GM12864 (cell line): ENCODE measurements at places on chromosomes 2 and 18.

GRCh38 chr2:241187101-241187917 lies 1.2 kb upstream of the ANO7 start:
- DNase-seq, result no peak

DNA sequence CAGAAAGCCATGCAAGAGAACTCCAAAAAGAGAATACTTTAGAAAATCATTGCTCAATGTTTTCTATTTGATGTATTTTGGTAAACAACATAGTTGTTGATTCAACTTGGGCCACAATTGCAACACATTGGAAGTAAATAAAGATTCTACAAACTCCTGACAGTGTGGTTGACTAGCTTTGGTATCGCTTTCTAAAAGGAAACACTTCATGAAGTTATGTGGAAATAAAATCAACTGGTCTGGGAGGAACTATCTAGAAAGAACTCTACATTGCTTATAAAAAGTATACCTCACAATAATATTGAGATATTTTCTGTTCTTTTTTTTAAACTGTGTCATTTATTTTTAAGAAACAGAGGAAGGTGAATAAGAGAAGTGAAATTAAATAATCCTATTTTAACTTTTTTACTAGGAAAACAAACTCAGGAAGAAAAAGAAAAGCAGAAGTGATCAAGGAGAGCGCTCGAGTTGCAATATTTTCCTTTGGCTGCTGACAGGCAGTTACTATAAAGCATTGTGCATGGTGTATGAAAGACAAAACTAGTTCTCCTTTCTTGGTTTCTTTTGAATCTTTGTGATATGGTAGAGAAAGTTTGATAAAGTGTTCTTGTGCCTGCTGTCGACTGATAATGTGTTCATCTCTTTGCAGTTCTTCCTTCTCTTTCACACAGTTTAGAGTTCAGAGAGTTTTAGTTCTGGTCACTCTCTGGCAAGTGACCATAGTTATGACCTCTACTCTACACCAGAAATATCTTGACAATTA lies 3.0 kb downstream of the DHRS9 start:
- no peak for DNase-seq

DNA sequence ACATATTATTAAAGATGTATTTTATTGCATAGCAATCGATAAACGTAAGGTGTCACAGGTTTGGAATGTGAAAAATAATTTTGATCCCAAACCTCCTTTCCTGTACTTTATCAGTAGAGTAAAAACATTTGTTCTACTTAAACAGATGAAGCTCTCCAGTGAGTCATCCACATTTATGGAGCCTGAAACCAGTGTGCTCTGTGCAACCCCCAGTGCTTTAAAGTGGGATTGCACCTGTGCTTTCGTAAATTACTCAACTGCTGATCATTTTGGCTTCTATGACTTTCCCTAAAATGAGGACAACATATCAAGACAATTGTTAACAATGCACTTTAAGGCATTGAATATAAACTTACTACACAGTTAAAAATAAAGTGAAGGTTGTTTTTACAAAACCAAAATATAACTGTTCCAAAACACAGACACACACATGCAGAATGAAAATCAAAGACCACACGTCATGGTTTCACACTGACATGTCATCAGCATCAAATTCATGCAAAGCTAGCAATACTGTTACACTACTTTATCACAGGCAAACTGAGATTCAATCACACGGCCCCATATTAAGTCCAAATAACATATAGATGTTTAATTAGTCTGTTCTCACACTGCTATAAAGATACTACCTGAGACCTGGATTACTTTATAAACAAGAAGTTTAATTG lies 9.7 kb downstream of the TMEM18 start:
- no peak for DNase-seq

DNA sequence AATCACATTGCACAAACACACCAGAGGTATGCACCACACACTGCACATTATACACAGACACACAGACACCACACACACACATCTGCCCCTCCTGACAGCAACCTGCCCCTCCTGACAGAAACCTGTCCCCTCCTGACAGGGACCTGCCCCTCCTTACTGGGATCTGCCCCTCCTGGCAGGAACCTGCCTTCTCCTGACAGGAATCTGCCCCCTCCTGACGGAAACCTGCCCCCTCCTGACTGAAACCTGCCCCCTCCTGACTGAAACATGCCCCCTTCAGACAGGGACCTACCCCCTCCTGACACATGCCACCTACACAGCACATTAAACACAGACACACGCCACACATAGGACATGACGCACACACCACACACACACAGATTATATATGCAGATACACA lies 88.9 kb downstream of the PXDN start:
- no peak for DNase-seq

- DNase-seq, result no peak
Observed at GRCh38 chr18:27109451-27109850, 75.7 kb downstream of the CHST9 start.

- DNase-seq, result no peak
Observed at GRCh38 chr2:101123795-101124471, 27.2 kb downstream of the TBC1D8 start.

GRCh38 chr2:240139011-240139441 lies 1.4 kb downstream of the OTOS start:
- DNase-seq, result no peak

- DNase-seq, result no peak
Observed at GRCh38 chr2:145012806-145013205, 492.9 kb upstream of the ZEB2 start.

- no peak for DNase-seq
Observed at GRCh38 chr18:47746615-47747014, 183.8 kb downstream of the SMAD2 start.

DNA sequence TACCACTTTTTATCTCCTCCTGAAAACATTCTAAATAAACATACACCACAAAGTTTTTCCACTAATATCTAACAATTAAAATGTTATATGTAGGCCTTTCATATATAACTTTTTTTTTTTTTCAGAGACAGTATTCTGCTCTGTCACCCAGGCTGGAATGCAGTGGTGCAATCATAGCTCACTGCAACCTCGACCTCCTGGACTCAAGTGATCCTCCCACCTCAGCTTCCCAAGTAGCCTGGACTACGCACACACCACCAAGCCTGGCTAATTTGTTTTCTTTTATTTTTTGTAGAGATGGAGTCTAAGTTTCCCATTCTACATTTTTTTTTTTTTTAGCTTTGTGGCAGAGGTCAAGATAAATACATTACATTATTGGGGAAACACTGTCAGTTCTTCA lies 1612.6 kb upstream of the NXPH2 start:
- no peak for DNase-seq

DNA sequence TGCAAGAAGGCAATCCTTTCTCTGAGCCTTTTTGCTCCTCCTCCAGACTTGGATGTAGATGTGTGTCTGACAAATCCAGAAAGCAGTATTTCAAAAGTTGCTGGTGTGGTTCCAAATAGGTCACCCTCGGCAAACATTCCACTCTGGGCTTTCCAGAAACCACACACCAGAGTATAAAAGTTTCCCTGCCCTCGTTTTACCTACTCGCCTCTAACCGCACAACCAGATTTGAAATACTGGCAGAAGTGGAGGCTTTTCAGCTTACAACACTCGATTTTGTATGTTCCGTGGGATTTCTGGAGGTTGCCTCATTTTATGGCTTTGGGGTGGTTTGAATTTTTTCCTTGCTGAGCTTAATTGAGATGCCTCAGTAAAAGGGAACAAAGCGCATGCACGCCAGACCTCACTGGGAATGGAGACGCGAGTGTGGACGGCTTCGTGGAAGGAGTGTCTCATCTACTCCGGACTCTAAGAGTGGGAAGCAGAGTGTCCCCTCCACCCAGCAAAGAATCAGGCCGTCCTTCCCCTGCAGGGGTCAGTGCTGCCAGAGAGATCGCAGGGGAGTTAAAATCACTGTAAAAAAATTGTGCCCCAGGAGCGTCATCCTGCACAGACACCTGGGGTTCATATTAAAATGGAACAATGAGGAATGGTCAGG lies 44.0 kb upstream of the RPL31 start:
- no peak for DNase-seq

DNA sequence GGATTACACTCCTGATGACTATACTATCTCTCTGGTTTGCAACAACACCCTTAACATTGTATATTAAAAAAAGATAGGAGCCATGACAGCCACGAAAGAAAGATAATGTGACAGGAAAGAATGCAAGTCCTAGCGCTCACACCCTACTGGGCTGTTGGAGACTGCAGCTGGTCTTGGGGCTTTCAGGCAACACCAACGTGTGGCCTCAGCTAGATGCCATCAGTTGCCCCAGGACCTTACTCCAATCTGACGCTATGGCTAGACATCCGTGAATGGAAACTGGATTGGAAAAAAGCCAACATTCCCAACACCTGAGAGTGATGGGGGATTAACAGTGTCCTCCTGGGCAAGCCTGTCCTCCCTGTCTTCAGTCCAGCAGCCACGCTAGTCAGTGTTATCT lies 357.4 kb upstream of the GULP1 start:
- no peak for DNase-seq
